Body of pancreas (tissue), 4 donors: ENCODE measurements at places on chromosomes 16 and 17.

GRCh38 chr16:30927789-30928378, 4.5 kb downstream of the FBXL19 start:
- peak; percentile 54 for DNase-seq

DNA sequence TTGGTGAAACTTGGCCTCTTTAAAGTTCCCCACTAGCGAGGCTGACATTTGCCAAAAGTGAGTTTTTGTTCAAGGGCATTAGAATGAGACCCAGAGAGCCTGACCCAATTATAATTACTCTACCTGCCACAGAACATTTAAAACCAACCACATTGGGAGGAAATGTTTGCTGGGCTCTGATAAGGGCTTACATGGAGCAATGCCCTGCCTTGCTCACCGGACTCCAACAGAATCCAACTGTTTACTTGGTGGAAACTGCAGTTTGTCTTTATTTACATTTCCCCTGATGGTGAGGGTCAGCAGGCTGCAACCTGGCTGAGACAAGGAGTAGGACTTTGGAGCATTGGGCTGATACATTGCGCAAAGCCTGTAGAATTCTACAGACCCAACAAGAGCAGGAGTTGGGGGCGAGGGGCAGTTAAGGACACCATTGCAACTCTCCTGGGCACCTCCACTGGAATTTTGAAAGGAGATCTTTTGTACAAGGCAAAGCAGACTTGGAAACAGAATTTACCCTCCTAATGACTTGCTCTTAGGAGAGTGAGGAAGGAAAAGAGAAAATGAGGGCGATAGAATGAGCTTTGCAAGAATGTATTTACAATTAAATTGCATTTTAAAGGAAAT, 368.6 kb downstream of the SHISA9 start:
- DNase-seq = no peak

- peak; percentile 49 for DNase-seq
Measured at GRCh38 chr16:4869147-4869805, 22.0 kb downstream of the UBN1 start.

- no peak for DNase-seq
Measured at GRCh38 chr17:35056013-35056412, 7.5 kb downstream of the RFFL start.

DNA sequence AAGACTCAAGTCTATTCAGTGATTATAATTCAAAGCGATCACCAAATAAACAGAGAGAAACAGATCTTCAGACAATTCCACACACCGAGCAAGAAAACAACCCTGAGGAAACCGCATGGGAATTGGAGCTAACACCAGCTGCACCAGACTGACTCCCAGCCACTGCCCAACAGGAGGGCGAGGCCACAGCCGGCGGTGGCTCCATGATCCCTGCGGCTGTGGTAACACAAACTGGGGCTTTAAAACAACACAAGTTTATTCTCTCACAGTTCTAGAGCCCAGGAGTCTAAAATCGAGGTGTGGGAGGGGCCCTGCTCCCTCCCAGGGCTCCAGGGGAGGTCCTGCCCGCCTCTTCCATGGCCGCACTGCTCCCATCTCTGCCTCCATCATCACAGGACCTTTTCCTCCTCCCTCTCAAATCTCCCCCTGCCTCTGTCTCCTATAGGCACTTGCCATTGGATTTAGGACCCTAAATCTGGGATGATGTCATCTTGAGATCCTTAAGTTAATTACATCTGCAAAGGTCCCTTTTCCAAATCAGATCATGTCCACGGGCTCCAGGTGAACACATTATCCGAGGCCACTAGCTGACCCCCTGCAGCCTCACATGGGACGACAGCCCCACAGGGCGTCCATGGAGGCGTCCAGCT, 9.7 kb upstream of the HEXD start:
- no peak for DNase-seq

GRCh38 chr17:78595135-78595810, 18.1 kb upstream of the DNAH17 start:
- no peak for DNase-seq

DNA sequence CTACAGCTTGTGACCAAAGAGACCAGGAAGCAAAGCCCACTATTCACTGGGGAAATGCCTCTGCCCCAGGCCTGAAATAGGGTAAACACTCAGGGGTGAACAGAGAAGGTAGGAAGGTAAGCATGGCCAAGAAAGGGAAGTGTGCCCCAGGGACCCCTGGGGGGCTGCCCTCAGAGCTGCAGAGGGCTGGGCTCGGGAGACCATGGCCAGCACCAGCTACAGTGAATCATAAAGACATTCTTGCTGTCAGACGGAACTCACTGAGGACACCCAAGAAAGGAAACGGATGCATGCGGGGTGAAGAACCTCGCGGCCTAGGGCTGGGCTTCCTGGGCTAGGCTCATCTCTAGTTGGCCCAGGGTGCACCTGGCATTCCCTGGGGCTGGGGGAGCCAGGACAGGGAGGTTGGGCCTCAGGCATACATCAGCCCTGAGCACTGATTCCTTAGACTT, 9.6 kb downstream of the HIC1 start:
- DNase-seq = no peak

GRCh38 chr16:12157517-12158093, 181.1 kb downstream of the SNX29 start:
- DNase-seq = no peak

DNA sequence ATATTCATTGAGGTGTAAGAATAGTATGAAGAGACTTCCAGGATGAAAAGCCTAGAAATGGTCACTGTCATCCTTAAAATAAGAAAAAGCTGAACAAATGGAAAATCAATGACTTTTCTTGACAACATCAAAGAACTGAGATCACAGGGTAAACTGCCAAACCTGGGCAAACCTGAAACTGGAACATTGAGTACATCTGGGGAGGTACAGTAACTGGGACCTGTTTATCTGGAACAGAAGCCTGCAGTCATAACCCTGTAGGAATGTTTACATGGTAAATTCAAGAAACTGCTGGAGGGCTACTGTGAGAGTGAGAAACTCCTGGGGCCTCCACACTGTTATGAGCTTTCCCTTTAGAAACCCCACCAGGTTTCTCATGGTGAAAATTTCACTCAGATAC, 130.1 kb upstream of the PIRT start:
- DNase-seq = no peak

DNA sequence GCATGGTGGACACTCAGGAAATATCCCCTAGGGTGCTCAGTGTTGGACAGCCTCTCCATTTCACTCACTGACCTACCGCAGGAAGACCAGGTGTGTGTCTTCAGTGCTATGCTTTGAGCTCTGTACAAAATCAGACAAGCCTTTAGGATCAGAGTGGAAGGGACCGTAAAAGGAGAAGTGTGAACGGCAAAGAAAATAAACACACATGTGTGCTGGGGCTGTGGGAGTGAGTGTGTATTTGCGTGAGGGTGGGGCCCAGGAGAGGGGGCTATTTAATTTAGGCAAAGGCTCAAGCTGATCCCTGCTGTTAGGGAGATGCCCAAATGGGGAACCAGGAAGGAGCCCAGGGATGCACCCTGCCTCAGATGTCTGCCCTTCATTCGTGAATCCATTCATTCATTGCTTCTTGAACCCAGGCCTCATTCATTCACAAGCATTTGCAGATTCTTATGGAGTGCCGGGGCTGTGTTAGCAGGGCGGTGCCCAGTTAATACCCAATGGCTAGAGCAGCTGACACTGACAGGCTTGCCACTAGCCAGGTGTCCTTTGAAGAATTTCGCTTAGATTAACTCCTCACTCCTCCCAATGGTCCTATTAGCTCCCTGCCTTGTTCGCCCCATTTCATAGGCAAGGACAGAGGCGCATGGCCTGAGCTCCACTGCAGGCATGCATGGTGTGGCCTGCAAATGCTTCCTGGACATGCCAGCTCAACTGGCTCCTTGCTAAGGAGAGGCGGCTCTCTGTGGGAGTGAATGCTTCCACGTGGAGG, 296.7 kb upstream of the FOXF1 start:
- DNase-seq = no peak

- DNase-seq = no peak
Measured at GRCh38 chr16:24977678-24978075, 37.5 kb downstream of the ARHGAP17 start.

DNA sequence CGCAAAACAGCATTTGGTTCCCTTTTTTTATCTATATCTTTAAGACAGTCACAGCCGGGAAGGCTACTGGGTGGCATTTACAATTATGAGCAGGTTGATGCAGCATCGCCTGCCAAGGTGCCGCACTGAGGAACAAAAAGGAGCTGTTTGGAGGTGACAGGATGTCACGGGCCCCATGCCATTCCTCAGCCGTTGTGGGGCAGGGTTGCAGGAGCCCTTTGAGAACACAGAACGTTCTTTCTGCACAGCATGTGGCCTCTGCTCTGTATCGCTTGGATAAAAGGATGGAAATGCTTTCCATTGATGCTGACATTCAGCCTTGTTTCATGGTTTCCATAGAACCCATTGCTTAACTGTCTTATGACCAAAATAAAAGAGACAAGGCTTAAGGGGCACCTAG, 141.9 kb upstream of the CDH5 start:
- no peak for DNase-seq

DNA sequence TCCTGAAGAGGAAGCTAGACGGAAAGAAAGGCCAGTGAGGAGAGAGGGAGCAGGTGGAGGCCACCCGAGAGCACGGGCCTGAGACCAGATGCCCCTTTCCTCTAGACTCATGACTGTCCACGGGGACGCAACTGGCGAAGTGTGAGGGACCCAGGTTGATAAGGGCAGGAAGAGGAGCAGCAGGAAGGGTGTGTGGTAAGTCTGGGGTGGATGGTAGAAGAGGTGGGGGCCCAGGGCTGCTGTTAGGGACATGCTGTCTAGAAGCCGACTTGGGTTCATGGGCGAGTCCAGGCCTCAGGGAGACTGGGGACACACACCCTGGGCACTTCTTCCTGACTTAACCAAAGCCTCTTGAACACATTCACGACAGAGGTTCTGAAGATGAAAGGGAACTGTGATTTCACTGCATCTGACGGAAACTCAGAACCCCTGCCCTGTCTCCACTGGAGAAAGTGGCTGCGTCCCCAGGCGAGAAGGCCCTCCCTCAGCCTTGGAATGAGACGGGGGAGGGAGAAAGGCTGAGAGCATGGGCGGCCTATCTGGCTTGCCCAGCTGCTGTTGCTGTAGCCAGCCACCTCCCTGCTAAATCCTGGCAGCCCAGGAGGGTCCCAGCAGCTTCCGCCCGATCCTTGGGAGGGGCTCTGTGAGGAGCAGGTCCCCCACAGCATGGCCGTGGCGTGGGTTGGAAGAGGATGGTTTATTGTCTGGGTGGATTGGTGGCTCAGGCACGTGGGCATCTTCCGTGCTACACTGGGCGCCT, 6.0 kb downstream of the HIC1 start:
- DNase-seq = no peak

GRCh38 chr17:49670641-49671040, 7.3 kb downstream of the SPOP start:
- DNase-seq = no peak

DNA sequence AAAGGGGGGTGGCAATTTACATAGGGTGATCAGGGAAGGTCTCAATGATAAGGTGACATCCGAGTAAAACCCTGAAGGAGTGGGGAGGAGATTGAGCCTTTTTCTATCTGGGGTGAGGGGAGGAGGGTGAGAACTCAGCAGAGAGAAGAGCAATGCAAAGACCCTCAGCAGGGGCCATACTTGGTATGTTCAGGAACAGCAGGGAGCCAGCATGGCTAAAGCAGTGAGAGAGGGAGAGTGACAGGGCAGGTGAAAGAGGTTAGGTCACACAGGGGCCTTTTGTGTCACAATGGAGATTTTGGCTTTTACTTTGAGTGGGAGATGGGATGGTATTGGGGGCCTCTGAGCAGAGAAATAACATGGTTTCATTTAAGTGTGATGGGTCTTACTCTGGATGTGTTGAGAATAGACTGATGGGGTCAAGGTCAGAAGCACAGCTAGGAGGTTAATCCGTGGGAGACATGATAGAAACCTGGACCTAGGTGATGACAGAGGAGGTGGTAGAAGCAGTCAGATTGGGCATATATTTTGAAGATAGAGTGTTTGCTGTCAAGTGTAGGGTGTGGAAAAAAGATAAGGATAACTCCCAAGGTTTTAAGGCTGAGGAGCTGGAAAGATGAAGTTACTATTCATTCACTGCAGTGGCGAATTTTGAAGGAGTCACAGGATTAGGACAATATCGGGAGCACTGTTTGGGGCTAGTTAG, 6.2 kb downstream of the SP2 start:
- DNase-seq = no peak

- peak; percentile 89 for DNase-seq
Measured at GRCh38 chr17:51435641-51436091, 175.3 kb downstream of the UTP18 start.

- no peak for DNase-seq
Measured at GRCh38 chr17:28174352-28175046, 132.0 kb downstream of the NLK start.

DNA sequence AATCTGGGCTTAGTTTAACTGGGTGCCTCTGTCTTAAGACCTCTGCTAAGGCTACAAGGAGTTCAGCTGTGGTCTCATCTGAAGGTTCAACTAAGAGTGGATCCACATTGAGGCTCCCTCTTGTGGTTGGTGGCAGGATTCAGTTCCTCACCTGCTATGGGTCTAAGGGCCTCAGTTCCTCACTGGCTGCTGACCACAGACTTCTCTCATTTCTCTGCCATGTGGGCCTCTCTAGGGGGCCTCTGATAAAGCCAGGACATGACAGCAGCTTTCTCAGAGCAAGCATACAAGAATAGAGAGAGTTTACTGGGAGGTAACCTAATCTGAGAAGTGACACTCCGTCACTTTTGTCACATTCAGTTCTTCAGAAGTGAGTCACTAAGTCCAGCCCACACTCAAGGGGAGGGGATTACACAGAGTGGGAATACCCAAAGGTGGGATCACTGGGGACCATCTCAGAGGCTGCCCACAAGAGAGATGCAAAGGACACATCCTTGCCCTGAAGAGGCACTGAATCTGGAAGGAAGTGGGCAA, 19.2 kb upstream of the ABAT start:
- peak; percentile 38 for DNase-seq

- no peak for DNase-seq
Measured at GRCh38 chr17:75159196-75160031, 5.1 kb upstream of the JPT1 start.

DNA sequence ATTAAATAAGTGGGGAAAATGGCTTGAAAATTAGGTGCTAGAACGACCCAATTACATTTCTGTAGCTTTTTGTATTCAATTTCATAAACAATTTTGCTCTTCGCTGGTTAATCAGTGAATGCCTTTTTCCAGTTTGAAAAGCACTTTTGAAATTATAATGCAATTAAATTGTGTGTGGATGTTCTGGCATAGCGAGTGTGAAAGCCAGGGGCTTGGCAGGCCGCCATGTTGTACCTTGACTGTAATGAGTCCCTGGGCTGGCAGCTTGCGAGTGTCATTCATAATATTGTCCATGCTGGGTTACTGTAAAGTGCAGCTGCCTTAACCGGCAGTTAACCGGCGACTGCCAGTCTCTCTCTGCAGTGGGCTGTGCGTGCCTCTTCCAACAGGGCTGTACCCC, 177.8 kb downstream of the CCDC182 start:
- no peak for DNase-seq

DNA sequence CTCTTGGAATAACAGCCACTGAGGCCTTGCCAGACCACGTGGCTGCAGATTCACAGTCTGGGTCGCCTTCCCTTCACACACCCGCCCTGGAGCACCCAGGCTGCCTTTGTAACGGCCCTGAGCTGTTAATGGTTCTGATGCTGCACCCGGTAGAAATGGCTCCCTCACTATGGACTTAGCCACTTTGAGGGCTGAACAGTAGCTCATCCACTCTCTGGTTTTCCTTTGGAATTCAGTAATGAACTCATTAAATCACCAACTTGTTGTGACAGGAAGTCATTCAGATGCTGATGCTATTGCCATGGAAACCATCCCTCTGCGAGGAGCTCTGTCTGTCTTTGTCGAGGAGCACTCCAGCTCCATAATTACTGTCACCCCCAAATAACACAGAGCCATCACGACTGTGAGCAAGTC, 59.2 kb downstream of the CDK5R1 start:
- DNase-seq = no peak

GRCh38 chr17:40558890-40559563, 6.2 kb downstream of the CCR7 start:
- DNase-seq = no peak
